ENCODE measurements at places on chromosomes 5 and 9.

DNA sequence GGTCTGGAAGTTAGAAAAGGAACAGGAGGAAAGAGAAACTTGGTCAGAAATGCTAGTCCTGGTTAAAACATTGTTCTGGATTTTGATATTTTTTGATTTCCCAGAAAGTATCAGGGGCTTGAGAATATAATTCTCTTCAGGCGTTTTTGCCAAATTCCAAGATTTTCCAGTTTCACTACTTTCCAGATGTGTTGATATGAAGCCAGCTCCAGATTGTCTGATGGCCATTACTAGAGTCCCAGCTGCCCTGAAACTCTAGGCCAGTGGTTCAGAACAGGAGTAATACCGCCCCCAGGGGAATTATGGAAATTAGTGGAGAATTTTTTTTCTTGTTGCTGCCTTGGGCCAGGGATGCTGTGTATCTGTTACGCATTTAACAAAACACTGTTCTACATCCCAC lies 88.6 kb downstream of the KCNN2 start:
- DNase-seq, result no peak

DNA sequence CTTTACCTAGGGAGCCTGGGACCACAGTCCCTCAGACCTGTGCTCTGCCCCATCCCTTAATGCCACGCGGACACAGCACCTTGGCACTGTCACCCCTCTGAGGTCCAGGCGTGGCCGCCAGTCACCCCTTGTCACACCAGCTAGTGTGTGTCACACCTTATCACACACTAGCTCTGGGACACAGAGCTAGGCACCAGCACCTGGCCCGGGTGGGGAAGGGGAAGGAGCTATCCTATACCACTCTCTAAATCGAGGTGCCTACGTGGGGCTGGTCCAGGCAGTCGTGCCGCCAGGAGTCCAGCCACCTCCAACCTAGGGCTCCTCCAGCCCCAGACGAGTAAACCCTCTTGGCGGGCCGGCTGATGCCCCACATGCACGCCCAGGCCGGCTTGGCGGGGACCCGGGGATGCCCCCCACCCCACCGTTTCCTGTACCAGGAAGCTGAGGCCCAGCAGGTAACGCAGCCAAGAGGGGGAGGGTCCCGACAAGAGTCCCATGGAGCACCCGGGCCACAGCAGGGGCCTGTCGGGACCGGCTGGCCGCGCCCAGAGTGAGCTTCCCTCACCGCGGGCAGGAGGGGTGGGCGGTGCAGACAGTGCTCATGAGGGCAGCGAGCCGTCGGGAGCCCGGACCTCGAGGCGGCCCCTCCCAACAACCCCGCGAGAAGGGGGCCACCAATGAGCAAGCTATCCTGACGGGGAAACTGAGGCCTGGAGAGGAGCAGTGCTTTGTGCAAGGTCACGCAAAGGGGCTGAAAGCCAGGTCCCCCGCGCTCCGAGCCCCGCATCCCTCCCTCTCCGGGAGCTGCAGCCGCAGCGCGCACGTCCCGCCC lies 550 bp downstream of the CORO2A start:
- peak; percentile 11 for DNase-seq

- no peak for DNase-seq
Observed at GRCh38 chr5:37955748-37956147, 115.9 kb upstream of the GDNF start.

- DNase-seq, result no peak
Observed at GRCh38 chr9:16899606-16900005, 29.1 kb upstream of the BNC2 start.
